ENCODE measurements at places on chromosomes 11 and 22.

DNA sequence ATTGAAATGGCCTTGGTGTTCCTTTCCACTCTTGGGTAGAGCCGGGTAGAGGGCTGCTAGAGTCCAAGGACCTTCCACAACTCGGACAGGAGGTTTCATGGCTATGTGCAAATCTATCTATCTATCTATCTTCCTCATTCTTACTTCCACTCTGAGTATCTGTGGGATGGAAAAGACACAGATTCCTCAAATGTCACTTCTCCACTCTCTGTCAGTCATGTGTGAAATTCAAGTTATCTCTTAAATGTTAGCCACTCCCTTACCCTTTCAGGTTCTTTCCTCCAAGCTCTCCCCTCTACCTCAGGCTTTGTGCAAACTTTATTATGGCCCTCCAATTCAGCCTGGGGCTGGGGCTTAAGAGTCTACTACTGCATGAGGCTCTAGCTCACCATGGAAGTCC lies 84.3 kb downstream of the GDPD4 start:
- no peak for DNase-seq

GRCh38 chr22:50503475-50504145 lies 3.9 kb downstream of the LMF2 start:
- DNase-seq, result no peak

GRCh38 chr11:16326679-16327297 lies 29.6 kb downstream of the SOX6 start:
- no peak for DNase-seq

DNA sequence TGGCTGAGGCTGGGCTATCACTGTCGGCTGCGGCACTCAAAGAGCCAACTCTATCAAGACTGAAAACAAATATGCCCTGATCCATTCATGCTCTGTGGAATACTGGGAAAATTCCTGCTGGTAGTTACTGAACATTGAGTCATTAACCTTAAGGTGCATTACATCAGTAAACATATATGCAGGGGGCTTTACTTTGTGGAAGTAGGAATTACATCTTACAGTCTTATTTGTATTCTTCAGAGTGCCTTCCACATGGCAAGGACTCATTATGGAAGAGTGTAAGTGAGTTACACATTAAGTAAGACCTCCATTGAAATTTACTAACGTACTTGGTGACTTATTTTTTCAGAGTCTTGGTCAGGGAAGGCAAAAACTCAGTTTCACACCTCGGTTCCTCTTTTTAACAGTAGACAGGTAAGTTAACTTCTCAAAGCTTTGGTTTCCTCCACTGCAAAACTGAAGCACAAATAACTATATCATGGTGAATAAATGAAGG lies 4.5 kb downstream of the OR5B21 start:
- DNase-seq, result no peak

GRCh38 chr22:20117633-20118299 lies 740 bp upstream of the TRMT2A start:
- no peak for DNase-seq

GRCh38 chr11:16874275-16874975 lies 136.0 kb downstream of the C11orf58 start:
- no peak for DNase-seq

DNA sequence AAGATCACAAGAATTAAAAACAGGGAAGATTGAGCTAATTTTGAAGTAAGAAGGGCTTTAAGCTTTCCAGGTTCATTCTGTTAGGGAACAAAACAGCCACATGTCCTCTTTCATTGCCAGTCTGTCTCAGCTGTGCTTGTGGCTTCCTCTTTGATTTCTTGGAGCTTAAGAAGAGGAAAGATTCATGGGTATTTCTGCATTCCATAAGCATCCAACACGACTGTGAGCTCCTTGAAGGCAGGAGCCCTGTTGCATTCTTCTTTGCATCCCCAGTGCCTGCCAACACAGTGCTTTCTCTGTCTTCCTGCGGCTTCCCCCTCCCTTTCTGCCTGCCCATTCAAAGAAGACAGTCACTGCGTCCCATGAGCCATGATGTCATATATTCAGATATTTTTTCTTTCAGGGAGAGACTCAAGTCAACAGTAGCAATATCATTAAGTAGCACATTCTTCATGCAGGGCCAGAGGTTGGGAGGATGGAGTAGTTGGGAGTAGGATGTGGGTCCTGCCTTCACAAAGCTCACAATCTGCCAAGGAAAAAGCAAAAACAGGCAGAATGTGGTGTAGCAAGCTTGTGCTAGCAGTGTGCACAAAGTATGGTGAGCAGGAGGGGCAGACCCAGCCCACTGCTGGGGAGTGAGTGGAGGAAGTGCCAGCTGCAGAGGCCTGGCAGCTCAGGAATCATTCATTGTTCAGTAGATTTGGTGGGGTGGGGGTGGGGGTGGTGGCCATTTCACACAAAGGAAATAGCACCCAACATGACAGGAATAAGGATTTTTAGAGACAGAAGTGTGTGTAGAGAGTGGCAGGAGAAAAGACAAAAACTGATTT lies 162.1 kb upstream of the RASSF10 start:
- no peak for DNase-seq

- no peak for DNase-seq
Measured at GRCh38 chr11:33893711-33894397, 2.0 kb upstream of the LMO2 start.

- no peak for DNase-seq
Measured at GRCh38 chr11:64003807-64004589, 17.8 kb downstream of the OTUB1 start.

DNA sequence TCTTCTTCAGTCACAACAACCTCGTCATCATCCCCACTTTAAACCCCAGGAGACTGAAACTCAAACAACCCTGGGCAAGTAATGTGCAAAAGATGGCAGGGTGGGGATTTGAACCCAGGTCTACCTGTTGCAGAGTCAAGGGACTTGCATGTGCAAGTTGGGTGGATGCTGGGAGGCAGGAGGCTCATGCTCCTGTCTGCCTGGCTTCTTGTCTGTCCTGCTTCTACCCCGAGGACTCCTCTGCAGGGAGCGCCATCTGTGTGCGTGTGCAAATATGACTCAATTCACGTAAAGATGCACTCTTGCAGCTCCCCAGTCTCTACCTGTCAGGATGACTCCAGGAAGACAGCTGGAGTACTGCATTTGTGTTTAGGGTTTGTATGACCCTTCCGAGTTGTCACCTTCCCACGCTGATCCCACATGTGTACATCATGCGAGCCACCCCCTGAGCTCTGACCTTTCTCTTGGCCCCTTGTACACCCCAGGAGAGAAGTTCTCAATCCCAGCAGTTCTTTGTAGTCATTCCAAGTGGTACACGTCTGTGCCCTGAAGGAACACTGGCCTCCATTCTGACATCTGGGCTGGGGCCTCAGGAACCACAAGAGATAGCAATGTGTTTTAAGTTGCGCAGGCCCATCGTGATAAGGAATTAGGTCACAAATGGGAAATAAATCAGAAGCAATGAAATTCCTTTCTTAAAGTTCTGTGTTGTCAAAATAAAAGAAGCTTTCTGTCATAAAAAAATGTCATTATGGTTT lies 95.7 kb downstream of the CWC15 start:
- DNase-seq, result no peak

GRCh38 chr22:21946262-21946925 lies 6.3 kb downstream of the PPM1F start:
- DNase-seq, result no peak

- DNase-seq, result no peak
Measured at GRCh38 chr22:19962246-19962908, 20.8 kb upstream of the TXNRD2 start.

- DNase-seq, result no peak
Measured at GRCh38 chr22:50019316-50019715, 6.8 kb upstream of the IL17REL start.

GRCh38 chr11:74644081-74644480 lies 51.7 kb downstream of the POLD3 start:
- DNase-seq, result no peak

- DNase-seq, result no peak
Measured at GRCh38 chr11:73454987-73455386, 78.8 kb downstream of the RELT start.

DNA sequence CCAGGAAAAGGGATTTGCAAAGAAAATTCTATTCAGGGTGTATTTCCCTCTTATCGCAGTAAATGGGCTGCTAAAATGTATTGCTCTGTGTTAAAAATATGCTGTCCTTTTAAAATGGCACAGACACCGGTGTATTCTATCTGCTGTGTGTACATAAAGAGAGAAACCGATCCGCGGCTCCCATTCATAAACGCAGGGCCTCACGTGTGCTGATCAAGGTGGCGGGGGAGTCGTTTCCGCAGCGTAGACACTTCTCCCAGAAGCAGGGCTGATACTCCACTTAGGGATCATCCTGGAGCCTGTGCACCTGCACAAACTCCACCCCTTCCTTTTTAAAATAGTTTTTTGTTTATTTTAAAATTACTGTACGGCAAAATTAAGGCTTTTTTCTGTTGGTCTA lies 26.1 kb upstream of the IGSF9B start:
- DNase-seq, result no peak

- no peak for DNase-seq
Measured at GRCh38 chr11:76524919-76525318, 80.1 kb downstream of the EMSY start.

GRCh38 chr11:83194281-83195142 lies 1.0 kb downstream of the ANKRD42 start:
- peak; percentile 46 for DNase-seq

DNA sequence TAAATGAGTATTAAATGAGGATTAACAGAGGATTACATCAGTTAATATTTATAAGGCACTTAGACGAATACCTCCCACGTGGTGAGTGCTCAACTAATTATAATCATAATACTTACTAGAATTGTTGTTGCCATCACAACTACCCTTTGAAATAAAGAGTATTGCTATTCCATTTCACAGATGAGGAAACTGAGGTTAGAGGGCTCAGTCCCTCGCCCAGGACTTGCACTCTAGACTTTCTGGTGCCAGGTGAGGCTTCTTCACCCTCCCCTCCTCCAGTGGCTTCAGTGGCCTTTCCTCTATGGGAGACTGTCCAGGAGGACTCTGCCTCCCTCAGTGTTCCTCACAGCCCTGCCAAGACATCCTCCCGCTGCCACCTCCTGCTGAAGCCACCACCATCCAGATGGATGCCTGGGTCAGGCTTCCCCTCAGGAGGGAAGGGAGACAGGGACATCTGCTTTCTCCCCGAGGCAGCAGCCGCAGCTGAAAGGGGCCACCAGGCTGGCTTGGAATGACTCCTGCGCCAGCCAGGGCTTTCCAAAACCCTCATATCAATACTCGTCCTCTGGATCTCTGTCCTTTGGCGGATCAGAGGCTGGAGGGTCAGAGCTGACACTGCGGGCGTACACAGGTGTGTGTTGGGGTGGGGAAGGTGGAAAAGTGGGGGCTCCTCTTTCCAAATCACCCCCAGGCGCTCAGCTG lies 580.1 kb downstream of the BUD13 start:
- peak; percentile 74 for DNase-seq

DNA sequence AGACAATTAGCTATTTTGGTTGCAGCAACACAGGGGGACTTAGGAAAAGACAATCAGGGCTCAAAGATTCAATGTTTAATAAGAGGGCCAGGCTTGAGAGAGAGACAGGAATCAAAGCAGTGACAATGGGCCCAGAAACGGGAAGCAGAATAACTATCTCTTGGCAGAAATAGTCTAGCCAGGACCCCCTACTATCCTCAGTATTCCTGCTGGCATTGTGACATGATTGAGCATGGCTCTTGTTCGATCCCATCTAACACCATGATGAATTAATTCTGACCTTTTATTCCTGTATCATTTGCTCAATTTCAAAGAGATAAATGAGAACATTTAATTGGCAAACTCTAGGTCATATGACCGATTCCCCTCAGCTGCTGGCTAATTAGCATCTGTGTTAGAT lies 12.8 kb upstream of the ANO5 start:
- DNase-seq, result no peak

GRCh38 chr22:49971232-49972162 lies 10.9 kb downstream of the PIM3 start:
- no peak for DNase-seq

DNA sequence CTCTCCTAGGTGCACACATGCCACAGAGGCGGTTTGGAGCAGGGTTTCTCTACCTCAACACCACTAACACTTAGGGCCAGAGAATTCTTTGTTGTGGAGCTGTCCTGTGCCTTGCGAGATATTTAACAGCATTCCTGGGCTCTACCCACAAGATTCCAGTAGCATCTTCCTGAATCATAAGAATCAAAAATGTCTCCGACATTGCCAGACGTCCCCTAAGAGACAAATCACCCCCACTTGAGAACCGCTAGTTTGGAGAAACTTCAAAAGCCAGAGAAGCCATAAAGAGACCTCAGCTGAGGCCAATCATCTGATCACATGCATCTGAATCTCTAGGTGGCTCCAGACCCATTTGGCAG lies 16.1 kb downstream of the MFNG start:
- no peak for DNase-seq

DNA sequence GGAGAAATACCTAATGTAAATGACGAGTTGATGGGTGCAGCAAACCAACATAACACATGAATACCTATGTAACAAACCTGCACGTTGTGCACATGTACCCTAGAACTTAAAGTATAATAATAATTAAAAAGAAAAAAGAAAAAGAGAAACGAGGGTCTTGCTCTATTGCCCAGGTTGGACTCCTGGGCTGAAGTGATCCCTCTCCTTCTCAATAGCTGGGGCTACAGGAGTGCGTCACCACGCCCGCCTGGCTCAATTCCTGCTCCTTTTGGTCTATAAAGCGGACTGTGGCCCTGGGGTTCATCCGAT lies 521 bp upstream of the PTS start:
- no peak for DNase-seq

GRCh38 chr11:12784987-12785386 lies 110.8 kb downstream of the TEAD1 start:
- no peak for DNase-seq

DNA sequence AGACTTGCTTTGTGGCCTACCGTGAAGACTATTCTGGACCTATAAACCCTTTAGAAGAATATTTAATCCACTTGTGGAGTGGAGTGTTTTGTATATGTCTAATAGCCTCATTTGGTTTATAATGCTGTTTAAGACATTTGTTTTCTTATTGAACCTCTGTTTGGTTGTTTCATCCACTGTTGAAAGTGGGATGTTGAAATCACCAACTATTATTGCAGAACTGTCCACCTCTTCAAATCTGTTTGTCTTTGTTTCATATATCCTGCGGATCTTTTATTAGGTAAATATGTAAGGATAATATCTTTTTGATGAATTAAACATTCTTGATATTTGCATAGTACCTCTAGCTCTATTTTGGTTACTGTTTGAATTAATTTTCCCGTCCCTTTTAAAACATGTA lies 49.1 kb downstream of the XKR3 start:
- no peak for DNase-seq

- no peak for DNase-seq
Measured at GRCh38 chr11:120682332-120682649, 170.7 kb downstream of the GRIK4 start.

DNA sequence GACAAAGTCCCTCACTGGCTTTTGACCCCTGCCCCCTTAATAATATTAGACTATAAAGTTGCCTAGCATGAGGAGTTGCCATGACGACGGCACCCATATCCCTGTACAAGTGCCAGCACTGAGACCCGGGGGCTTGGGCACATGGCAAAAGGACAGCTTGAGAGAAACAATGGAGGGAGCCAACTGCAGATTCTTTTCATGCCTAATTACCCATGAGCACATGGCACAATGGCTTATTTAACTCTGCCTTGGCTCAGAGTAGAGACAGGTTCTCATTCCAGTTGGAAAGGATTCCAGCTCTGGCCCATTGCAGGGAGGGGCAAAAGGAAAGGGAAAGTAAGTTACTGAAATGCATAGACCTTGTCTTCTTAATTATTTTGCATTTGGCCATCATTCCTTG lies 261.2 kb upstream of the UBASH3B start:
- peak; percentile 19 for DNase-seq

- DNase-seq, result no peak
Measured at GRCh38 chr22:46001046-46001425, 24.1 kb upstream of the WNT7B start.
